Caudate nucleus (tissue), 63 donors: ENCODE measurements at places on chromosomes 5 and 9.

- no peak for DNase-seq
These were observed 27.8 kb downstream of the NFIL3 start for GRCh38 chr9:91395553-91396471.

- DNase-seq = no peak
These were observed 66.8 kb upstream of the CXCL14 start for GRCh38 chr5:135645336-135646180.

- no peak for DNase-seq
These were observed 72.3 kb downstream of the C9orf153 start for GRCh38 chr9:86187121-86187520.

GRCh38 chr5:98541641-98542040 is 231.8 kb upstream of the RGMB start:
- no peak for DNase-seq

DNA sequence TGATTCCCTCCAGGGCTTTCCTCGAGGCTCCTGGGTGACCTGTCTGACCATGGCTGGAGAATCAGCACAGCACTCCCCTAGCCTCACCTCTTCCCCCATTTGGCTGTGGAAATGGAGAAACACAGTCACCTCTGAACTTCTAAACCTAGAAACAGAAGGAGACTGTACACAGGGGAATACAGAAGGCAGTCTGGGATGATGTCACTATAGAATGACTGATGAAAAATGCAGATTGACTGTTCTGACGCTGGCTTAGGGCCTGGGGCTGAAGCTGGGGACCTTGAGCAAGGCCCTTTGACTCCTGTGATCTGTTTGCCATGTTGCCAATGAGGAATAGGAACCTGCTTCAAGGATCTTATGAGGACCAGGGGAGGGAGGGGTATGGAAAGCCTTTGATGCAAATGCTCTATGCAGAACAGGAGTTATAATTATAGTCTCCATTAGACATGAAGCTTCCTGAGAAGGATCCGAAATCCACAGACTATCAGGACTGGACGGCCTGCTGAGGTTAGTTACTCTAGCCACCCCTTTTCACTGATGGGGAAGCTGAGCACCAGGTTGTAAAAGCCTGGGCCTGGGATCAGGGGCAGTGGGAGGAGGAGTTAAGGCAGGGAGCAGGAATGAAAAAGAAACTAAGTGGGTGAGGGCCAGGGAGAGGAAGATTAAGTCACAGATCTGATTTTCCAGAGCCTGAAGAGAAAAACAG is 24.4 kb upstream of the ANXA6 start:
- no peak for DNase-seq

DNA sequence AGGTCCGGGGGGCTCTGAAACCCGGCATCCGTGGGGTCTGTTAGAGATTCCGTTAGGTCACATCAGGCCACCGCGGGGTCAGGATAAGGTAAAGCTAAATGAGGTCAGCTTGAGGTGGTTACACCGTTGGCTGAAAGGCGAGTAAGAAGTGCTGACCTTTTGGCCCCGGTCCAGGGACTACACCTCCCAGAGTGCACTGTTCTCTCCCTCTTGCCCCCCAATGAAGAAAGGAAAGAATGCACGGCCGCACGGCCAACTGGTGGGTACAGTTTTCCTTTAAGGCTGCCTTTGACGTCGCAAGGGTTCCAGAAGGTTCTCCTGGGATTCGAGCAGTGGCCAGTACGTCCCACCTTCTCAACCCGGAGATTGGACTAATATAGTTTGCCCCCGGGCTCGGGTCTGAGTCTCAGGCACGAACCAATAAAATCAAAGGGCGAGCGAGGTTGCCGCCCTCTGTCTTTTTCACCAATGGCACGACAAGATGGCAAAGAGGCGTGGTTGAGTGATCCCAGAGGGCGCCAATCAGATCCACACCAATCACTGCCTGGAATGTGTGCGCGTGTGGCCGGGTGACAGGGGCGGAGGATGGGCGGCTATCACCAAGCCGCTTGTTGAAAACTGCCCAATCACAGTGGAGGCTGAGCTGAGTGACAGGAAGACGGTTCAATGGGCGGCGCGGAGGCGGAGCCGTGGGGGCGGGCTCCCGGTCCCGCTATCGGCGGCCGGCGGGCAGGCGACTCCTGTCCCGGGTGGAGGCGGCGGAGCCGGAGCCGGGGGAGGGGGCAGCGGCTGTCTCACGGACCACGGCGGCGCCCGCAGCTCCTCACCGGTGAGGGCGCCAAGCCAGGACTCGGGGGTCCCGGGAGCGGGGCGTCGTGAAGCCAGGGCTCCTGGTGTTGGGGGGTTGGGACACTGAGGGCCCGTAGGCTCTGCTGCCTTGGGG is at the start of gene DNAJB5:
Gene DNAJB5, plus strand, starts transcription at position 743 of the 943 bp plus-strand sequence. CDS start 886 bp downstream, outside the sequence.
- DNase-seq = peak; percentile 98

DNA sequence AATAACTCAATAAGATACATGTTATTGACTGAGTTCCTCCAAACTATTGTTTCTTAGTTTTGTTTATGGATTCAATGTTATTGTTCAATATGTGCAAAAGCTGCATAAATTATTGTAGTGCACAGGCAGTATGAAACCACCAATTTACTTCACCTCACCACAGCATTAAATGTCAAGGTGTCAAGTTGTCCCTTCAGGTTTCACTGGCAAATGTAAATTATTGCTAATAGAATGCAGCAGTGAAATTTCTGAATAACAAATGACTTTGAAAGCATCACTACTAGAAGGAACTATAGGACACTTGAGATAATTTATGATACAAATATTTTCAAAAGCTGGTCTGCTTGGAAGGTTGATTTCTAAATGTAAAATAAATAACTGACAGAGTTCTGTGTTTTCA is 116.4 kb upstream of the PTPRD start:
- no peak for DNase-seq

DNA sequence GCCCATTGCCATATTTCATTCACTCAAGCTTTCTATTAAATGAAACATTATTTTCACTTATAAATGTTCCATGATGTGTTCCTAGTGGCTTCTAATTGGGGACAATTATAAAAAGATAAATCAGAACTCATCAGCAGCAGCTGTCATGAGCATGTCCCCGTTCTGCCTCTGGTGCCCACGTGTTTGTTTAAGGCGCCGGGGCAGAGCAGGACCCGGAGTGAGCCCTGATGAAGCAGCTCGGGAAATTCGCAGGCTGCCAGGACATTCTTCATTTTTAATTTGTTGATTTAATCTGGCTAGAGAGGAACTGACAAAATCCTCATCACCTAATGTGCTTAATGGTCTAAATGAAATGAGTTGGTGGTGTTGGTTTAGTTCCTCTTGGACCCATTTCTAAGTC is 475.0 kb downstream of the CTNND2 start:
- DNase-seq = no peak

DNA sequence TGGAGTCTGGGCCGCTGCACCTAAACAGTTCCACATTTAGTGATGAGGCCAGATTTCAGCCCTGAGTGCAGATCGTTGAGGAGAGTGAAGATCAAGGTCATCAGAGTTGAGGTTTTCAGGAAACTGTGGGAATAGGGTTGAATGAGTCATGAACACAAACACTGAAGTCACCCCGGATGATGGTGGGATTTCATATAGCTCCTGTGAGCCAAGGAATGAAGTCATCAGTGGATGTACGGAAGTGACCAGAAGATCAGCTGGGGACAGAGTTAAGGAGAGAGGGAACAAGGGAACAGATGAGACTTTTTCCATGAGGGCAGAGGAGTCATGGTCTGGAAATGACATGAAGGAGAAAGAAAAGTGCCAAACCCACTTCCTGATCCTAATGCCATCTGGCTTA is 36.5 kb downstream of the PALM2AKAP2 start:
- no peak for DNase-seq

GRCh38 chr5:147169399-147169798 is 65.4 kb upstream of the STK32A start:
- no peak for DNase-seq

GRCh38 chr9:16884373-16884772 is 13.9 kb upstream of the BNC2 start:
- DNase-seq = no peak

GRCh38 chr5:25618821-25619220 is 974.0 kb upstream of the CDH10 start:
- no peak for DNase-seq

DNA sequence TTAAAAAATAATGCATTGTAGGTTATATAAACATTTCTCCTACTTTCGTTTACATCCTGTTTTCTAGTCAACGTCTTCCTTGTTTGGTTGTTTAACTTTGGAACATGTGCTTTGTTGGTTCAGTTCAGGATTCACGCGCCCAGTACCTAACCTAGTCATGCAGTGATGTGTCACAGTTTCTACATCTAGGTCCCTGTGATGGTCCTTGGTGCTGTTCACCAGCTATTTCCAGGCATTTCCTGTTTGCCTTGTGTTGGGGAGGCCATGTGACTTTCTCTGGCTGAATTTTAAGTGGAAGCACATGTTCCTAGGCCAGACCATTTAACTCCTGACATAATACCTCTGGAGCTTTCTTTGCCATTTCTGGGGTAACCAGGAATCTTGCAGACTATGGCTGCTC is 292.3 kb downstream of the SMARCA2 start:
- no peak for DNase-seq

DNA sequence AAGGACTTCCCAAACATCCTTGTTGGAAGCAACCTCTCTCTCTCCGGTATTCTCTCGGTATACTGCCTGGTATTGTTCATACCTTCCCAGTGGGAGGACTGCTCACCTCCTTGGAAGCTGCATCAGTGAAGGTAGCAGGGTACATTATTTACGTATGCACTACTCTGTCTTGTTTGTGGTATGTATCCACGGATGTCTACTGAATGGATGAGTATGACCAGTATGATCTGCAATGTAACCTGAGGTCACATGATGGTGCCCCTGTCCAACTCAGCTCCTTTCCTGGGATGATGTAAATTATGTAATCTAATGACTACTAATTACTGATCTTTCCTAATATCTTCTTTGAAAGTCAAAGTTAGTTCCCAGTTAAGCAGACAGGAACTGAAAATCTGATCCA is 32.1 kb downstream of the CEMIP2 start:
- DNase-seq = no peak

GRCh38 chr5:36452424-36453006 is 150.8 kb upstream of the RANBP3L start:
- DNase-seq = no peak

DNA sequence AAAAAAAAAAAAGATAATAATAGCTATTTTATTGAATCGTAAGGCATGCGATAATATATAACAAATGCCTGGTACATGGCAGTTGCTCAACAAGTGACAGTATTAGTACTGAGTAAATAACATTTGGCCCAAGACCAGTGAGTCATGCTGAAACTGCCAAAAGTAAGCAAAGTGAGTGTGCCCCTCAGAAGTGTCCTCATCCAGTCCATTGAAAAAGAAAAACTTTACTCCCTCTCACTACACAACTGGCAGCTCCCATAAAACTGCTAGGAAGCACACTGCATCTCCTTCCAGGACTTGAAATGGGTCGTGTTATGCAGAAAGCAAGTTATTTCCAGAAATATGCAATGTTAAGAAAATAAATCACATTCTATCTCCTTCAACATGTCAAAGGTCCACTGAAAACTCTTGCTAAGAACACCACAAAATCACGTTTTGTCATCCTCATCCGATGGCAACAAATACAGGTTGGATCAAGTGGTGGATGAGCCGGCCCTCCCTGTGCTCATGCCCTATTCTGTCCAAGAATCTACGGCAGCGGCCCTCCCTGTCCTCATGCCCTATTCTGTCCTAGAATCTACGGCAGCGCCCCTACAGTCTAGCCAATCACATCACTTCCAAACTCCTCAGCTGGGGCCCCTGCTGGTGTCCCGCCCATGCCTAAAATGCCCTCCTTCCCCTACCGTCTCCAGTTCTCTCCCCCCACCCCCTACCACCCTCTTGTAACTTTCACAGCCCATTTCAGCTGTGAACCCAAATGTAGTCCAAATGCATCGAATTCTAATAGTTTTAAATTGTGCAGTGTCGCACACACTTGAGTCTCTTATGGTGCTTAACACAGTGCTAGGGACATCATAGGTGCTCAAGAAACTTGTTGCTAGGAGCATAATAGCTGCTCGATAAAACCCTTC is 12.5 kb downstream of the PTCH1 start:
- no peak for DNase-seq

GRCh38 chr5:143987751-143988560 is 176.0 kb downstream of the HMHB1 start:
- no peak for DNase-seq

GRCh38 chr5:93307557-93307956 is 273.5 kb downstream of the NR2F1-AS1 start:
- no peak for DNase-seq

DNA sequence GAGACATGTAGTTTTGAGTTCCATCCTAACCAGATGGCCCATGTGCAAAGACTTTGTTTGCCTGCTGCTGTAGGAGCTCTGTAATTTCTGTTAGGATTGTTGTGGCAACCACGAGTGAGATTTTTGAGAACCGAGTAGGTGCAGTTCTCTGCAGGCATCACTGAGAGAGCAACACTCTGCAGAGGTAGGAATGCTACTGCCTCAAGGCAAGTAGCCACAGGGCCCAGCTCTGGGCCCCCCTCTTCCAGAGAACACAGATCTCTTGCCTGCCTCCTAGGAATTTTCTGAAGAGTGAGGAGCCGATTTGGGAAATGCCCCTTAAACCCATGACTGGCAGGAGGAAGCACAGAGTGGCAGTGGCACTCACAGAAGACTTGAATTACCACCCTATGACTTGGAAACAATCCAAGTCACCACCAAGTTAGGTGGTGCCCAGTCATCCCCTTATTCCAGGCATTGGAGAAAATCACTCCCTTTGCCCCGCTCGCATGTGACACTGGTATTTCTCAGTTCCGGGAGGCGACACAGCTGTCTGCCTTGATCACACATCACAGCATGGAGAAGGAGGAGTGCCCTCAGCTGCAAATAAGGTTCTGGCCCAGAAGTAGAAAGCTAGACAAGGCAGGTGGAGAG is 52.5 kb upstream of the SLC2A8 start:
- DNase-seq = no peak

DNA sequence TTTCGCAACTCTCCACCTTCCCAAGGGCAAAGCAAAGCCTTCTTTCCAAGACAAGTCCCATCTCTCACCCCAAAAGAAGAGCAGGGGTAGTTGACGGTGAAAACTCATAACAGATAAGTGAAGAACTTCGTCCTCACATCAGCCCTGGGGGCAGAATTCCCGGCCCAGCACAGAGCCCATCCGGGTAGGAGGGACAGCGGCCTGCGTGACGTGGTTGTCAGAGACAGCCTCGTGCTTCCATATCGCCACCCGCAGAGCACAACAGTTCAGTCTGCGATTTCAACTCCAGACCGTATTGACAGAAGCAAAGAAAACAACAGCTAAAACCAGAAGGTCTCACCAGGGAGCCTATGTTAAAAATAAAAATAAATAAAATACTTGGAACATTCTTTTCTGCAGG is 273.2 kb downstream of the SYK start:
- no peak for DNase-seq

GRCh38 chr9:7456377-7456776 is 343.2 kb downstream of the DMAC1 start:
- DNase-seq = no peak

DNA sequence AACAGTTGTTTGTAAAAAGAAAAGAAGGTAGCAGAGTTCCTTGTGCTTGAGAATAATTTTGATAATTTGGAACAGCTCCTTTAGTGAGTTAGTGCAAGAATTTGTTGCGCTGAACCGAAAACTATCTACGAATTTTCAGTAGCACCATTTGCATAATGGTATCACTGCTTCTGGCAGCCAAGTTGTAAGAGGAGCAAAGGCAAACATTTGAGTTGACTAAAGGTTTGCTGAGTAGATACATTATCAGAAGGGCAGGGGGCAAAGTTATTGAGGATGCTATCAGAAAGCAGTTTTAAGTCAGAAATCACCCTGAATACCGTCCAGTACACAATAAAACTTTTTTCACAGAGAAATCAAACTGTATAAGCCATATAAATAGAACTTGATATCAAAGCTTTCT is 181.5 kb upstream of the MOCS2 start:
- DNase-seq = no peak

- DNase-seq = no peak
These were observed 30.7 kb downstream of the PAEP start for GRCh38 chr9:135592331-135592590.
